ENCODE measurements at places on chromosomes 12 and 14.

- DNase-seq = no peak
Observed at GRCh38 chr14:73750531-73750901, 36.3 kb upstream of the PNMA1 start.

- peak; percentile 74 for DNase-seq
Observed at GRCh38 chr14:69574263-69574953, at the start of gene CCDC177. CCDC177 (minus strand) TSS chr14:69574871; CDS start chr14:69573622, 1,249 bp downstream.

- DNase-seq = no peak
Observed at GRCh38 chr12:46147144-46147543, 121.7 kb downstream of the SLC38A1 start.

- no peak for DNase-seq
Observed at GRCh38 chr12:27246774-27247173, 2.7 kb downstream of the STK38L start.
